Forelimb muscle (tissue), 1 donor: ENCODE measurements at places on chromosomes 16 and 17. TPM values are rescaled to one million over a fixed set of nuclear protein-coding genes. Genes with fewer than 3 reads are reported as not detected.

The GRN gene
- 218 TPM for polyA plus RNA-seq

GRCh38 chr16:51408357-51408756, 257.3 kb upstream of the SALL1 start:
- DNase-seq = no peak

DNA sequence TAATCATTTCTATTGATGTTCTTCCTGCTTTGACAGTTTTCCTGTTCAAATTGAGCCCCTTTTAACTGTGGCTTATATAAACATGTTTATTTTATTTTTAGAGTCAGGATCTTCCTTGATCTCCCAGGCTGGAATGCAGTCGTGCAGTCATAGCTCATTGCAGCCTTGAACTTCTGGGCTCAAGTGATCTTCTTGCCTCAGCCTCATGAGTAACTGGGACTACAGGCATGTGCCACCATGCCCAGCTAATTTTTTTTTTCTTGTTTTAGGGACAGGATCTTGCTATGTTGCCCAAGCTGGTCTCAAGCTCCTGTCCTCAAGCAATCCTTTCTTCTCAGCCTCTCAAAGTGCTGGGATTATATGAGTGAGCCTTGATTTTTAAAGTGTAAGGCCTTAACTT, 14.7 kb downstream of the PHKB start:
- DNase-seq = no peak

The PDE6G gene
- polyA plus RNA-seq = 3.9 TPM

GRCh38 chr16:11824362-11824761, 27.0 kb downstream of the RSL1D1 start:
- no peak for DNase-seq

DNA sequence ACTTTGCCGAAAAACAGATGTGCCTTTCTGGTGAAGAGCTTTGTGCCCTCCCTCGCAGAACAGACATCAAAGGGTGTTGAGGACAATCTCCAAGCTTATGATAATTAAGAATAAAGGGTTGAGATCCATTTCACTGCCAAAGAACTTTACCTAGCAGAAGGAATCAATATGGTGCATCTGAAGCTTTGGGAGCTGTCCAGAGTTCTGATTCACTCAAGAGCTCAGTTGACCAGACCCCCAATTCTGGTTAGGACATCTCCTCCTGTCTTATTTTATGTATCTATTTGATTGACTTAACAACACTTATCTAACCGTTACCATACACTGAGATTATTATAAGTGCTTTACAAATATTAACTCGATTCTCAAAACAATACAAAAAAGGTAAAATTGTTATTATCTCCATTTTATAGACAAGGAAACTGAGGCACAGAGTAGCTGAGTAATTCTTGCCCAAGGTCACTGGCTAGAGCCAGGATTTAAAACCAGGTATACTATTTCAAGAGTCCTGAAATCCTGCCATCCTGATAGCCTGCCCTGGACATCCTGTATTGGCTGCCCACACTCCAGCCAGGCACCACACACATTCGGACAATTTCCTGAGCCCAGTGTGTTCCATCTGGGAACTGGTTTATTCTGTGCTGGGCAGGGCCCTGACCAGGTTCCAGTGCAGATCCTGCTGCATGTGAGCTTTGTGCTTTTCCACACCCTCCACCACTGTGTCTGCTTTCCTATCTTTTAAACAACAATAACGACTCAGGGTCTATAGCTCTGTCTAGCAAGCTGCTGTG, 29.8 kb downstream of the PITPNM3 start:
- DNase-seq = no peak

- DNase-seq = peak; percentile 41
Measured at GRCh38 chr16:3059041-3059722, 6.3 kb upstream of the IL32 start.

DNA sequence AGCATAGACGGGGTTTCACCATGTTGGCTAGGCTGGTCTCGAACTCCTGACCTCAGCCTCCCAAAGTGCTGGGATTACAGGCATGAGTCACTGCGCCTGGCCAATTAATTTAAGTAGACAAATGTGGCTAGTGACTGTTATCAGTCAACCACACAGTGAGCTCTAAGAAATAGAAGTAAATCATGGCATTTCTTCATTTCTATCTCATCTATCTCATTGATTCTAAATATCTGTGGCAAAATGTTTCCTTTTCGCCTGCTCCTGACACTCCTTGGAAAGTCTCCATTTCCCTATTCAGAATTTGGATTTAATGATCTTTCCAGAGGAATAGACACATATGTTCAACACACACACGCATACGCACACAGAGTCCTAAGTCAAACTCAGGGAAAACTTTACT, 81.3 kb downstream of the HIC1 start:
- DNase-seq = no peak

DNA sequence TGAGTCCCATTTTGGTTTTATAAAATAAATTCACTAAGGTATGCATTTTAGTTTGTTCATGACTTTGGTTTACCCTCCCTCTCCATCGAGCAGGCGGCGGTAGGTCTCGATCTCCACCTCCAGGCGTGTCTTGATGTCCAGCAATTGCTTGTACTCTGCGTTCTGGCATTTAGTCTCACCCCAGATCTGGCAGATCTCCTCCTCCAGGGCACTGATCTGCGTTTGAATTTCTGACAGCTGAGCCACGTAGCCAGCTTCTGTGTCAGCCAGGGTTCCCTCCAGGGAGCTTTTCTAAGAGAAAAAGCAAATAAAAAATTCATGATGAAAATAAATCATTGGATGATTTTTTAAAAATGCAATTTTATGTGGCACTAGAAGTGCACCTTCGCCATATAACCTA, 4.2 kb downstream of the KRT24 start:
- no peak for DNase-seq

The WWP2 gene
- 14.5 TPM for polyA plus RNA-seq

- no peak for DNase-seq
Measured at GRCh38 chr16:6633456-6633855, 699.2 kb upstream of the RBFOX1 start.

The TP53TG3B gene
- not detected for polyA plus RNA-seq

DNA sequence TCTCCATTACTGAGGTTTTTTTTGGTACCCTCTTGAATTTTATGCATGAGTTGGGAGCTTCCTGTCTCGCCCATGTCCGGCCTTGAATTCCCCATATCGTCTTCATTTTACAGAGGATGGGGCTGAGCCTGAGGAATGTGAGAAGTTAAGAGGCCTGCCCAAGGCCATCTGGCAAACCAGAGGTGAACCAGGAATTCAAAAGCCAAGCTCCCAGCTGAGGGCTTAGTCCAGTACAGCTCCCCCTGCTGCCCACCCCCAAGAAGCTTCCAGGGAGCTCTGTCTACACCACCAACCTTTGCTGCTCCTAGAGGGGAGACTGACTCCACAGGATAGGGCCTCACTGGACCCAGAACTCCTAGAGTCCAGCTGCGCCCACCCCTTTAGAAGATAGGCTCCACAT, 20.7 kb upstream of the C16orf78 start:
- DNase-seq = no peak

DNA sequence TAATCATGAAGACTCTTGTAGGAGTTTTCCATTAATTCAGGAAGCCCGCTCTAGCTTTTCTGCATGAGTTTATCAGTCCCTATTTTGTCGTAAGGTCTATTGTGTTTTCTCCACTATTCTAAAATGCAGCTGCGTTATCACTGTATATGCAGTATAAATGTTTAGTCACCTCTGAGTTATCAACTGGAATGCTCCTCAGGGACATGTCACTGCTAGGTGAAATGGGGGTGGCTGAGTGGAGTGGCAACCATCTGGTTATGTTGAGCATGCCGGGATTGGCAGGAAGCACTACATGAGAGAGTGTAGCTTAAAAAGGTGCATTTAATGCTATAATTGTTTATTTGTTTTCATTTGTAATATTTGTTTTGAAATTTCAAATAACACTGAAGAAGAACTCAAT, 285.2 kb upstream of the ELAC2 start:
- no peak for DNase-seq

The KRTAP2-2 gene
- not detected for polyA plus RNA-seq

The CD300LB gene
- polyA plus RNA-seq = 0.20 TPM

GRCh38 chr16:57013229-57013628, 23.9 kb downstream of the NLRC5 start:
- no peak for DNase-seq

DNA sequence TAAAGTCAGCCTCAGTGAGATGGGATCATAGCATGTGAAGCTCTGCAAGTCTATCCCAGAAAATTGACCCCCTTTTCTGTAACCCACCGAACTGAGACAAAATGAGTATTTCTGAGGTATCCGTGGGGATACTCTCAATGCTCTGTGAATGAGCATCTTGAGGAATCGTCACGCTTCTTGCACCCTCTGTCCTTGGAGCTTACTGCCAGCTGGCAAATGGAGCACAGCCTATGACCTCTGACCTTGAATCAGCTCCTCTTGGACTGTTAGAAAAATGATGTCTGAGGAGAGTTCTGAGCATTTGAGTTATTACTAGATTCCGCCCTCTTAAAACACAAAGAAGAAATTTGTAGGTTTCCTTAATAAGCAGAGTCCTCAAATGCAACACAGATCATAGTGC, 342.1 kb downstream of the ZFHX3 start:
- no peak for DNase-seq

GRCh38 chr16:23955088-23955487, 119.3 kb downstream of the PRKCB start:
- DNase-seq = no peak

DNA sequence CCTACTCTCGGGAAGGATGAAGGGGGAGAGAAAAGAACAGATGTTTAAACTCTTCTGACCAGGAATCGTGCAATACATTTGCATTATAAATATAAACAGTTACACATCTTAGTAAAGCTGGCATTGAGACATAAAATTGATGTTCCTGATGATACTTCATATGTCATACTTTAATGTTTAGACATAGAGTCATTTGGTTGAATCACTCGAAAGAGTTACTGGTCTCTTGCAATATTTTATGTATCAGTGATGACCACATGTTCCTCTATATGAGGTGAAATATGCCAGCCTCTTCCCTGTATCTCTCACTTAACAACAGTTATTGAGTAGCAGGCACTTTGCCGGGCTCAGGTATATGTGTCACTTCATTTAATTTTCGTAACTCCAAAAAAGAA, 49.7 kb upstream of the PMFBP1 start:
- no peak for DNase-seq

The CSH2 gene
- polyA plus RNA-seq = 0.70 TPM

GRCh38 chr16:89200850-89201411, 594 bp upstream of the SLC22A31 start:
- DNase-seq = no peak

DNA sequence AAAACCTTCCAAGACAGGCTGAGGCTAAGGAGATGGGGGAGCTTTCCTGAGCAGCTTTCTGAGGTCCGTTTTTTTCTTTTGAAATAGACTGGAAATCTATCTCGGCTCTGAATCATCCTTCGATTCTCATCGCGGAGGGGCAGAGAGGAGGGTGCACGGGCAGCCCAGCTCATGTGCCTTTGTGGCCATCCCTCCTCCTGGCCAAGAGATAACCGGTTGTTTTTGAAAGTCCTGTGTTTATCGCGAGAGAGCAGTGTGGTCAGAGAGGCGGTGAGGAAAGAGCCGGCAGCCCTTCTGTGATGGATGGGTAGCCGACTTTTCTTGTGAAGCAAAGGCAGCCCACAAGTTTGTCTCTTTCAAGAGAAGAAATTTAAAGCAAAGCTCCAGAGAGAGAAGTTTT, 191.6 kb downstream of the CCDC182 start:
- no peak for DNase-seq

- DNase-seq = no peak
Measured at GRCh38 chr17:3690094-3690715, 5.8 kb downstream of the P2RX5 start.

The DPEP2 gene
- polyA plus RNA-seq = 1.5 TPM

The BAIAP3 gene
- polyA plus RNA-seq = 0.65 TPM

GRCh38 chr16:67549240-67549639, 13.1 kb upstream of the CTCF start:
- no peak for DNase-seq

GRCh38 chr16:72128701-72129100, 35.1 kb downstream of the DHX38 start:
- no peak for DNase-seq

- DNase-seq = no peak
Measured at GRCh38 chr17:51335883-51336822, 75.8 kb downstream of the UTP18 start.

DNA sequence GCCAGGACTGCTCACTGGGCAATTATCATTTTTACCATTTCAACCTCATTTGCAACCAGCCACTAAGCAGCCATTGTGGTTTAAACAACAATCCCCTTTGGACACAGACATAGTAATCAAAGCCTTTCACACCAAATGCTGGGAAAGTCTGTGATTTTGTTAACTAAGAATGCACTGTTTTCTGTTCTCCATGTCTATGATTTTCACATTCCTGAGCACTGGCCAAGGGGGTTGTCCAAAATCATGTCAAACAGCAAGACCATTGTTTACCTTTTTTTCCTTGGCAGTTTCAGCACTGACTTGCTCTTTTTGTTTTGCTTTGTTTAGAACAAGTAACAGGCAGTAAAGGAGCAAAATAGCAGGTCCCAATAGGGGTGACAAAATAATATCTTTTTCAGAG, 106.3 kb upstream of the SIAH1 start:
- no peak for DNase-seq

GRCh38 chr16:82031116-82032084, 3.7 kb upstream of the HSD17B2 start:
- DNase-seq = peak; percentile 8
